ENCODE measurements at places on chromosomes 6 and 20. TPM values are rescaled to one million over a fixed set of nuclear protein-coding genes. Genes with fewer than 3 reads are reported as not detected.

Gene SOX4
- 418 TPM for total RNA-seq

Gene KCNK15
- not detected for total RNA-seq

Gene CCDC167
- 17.5 TPM for total RNA-seq

Gene HTR1E
- total RNA-seq: under 0.01 TPM

Gene ID4
- total RNA-seq: 123 TPM
